ENCODE measurements at places on chromosomes 6 and 20.
A peak's percentile ranks its signal among the peaks of the same experiment; 100 is the strongest.

GRCh38 chr6:1873781-1874180, 264.1 kb downstream of the FOXC1 start:
- no peak for DNase-seq

GRCh38 chr20:57872816-57873409, 163.1 kb upstream of the PMEPA1 start:
- DNase-seq = no peak

DNA sequence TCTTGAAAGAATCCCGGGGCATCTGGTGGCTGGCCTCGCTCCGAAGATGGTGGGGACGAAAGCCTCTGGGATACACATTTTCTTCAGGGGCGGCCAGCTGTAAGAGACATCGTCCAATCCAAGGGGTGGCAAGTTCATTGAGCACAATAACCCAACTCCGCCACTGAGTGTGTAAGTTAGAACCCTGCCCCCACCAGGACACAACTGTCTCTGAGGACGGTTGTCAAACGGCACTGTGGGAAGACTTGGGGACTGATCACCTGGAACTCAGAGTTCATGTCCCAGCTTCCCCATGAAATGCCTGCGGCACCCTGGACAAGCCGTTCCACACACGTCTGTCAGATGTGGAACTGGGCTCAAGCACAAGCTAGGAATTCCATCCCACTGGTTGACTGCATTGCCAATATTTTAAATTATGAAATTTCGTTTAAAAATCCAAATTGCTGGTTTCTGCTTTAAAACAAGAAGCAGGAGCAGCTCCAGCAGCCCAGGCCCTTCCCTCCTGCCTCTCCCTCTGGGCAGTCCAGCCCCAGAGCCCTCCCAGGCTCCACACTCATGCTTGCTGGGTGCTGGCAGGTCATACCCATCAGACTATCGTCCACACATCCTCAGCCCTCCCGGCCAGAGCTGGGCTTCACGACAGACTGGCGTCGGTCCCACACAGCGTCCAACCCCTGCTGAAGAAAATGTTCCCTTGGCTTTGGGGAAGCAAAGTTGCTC, 80.9 kb upstream of the AFDN start:
- no peak for DNase-seq

DNA sequence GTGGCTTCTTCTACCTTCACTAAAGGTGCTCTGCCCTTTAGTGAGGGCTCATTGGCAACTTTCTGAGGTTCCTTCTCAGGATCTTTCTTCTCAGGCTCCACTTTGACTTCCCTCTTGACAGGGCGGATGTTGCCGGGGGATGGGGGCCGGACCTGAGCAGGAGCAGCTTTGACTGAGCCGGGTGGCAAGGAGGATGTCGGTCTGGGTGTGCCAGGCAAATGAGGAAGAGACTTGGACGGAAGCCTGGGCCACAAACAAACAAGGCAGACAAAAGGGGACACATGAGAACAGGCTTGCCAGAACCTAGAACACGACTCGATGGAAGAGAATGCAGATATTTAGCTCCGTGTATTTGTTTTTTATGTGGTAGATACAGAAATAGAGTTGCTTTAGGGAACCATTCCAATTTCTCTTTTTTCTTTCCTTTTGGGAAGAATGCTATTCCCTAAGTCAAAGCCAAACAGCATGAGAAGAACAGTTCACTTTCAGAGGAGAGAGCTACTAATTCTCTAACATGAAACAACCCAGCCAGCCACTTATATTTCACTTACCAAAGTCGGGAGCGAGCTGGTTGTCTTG, 76.2 kb upstream of the BCLAF1 start:
- DNase-seq = no peak

- peak; percentile 36 for DNase-seq
These were observed 34.8 kb downstream of the ELMO2 start for GRCh38 chr20:46371656-46372055.

GRCh38 chr20:53699906-53700305, 106.3 kb upstream of the ZNF217 start:
- DNase-seq = no peak
